ENCODE measurements at places on chromosomes 4 and X.

GRCh38 chrX:115229337-115230003 is 4.4 kb downstream of the LRCH2 start:
- no peak for DNase-seq

GRCh38 chr4:86944964-86945781 is 10.4 kb downstream of the AFF1 start:
- DNase-seq, result no peak

DNA sequence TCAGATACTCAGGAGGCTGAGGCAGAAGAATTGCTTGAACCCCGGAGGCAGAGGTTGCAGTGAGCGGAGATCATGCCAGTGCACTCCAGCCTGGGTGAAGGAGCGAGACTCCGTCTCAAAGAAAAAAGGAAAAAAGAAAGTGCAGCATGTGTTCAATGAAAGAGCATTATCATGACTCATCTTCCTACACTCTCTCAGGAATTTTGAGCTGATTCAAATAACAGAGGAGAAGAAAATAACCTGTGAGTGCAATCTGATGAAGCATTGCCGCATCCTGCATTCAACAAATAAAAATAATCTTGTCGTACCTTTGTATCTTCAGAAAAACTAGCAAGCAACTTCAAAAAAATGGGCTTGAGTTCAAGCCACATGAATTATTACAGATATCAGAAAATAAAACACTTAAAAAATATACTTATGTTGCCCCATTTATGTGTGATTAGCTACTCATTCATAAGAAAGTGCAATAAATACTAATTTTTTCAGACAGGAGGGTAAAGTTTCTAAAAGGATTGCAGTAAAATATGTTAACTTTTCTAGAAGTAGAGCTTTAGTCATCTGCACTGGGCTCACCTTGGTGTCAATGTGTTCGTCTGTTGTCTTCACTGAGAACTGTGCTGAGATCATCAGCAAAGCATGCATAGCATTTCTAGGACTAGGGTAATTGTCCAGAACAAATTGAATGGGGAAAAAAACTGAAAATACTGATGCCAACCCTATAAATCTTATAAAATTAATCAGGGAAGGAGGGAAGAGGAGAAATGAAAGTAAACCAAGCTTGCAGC is 90.4 kb upstream of the VCX3B start:
- DNase-seq, result no peak

DNA sequence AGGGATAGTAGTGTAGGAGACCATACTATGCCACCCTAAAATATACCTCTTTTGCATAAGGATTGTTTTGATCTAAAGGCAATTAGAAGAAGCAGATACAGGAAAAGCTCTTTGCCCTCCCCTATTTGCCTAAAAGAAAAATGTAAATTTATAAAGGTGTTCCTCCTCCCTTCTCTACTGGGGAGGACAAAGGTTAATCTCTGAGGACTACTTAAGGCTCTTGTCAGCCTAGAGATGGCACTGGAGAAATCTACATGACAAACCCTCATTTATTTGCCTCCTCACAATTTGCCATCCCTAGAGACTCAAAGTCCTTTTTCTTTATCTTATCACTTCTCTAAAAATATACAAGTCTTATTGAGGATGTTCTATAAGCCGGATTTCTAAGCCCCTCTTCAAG is 1021.8 kb downstream of the STPG2 start:
- DNase-seq, result no peak

- no peak for DNase-seq
Observed at GRCh38 chrX:48816014-48816810, 10.1 kb upstream of the ERAS start.

DNA sequence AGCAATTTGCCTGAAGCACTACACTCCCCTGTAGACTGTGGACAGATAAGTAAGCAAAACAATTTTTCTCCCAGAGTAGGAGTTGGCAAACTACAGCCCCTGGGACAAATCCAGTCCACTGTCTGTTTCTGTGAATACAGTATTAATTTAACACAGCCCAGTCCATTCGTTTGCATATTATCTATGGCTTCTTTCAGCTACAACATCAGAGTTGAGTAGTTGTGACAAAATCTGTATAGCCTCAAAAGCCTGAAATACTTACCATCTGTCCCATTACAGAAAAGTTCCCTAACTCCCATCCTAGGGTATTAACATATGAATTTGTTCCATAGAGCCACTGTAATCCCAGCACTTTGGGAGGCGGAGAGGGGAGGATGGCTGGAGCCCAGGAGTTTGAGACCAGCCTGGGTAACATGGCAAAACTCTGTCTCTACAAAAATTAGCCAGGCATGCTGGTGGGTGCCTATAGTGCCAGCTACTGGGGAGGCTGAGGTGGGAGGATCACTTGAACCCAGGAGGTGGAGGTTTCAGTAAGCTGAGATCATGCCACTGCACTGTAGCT is 53.0 kb downstream of the AMELX start:
- no peak for DNase-seq

DNA sequence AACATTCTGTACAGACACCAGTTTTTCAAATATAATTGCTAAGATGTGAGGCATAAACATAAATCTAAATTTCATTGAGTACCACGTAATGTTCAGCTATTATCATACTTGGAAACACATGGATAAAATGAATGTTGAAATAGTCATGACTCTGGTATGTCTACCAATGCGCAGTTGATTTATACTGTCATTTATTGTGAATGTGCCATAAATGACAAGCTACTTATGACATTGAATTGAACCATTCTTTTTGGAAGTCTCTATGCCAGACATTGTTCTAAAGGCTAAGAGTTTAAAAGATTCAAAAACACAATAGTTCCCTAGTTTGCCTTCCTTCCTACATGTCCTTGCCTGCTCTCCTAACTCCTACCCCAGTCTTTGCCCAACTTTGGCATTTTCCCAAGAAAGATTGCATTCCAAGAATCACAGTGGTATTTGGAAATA is 96.6 kb upstream of the DMD start:
- no peak for DNase-seq
